ENCODE measurements at places on chromosomes 5 and 9. TPM values are rescaled to one million over a fixed set of nuclear protein-coding genes. Genes with fewer than 3 reads are reported as not detected.

The PTPRD gene
- total RNA-seq: 4.2 TPM

The NRG2 gene
- 4.4 TPM for total RNA-seq

- DNase-seq: no peak
- peak overlapping the region; percentile 77 for H3K27ac ChIP-seq
- H3K27me3 ChIP-seq: no peaks in the 10 kb centered on the region
- H3K4me3 ChIP-seq: no peak overlapping the region
Observed at GRCh38 chr5:756865-757345, 27.6 kb downstream of the ZDHHC11B start.

DNA sequence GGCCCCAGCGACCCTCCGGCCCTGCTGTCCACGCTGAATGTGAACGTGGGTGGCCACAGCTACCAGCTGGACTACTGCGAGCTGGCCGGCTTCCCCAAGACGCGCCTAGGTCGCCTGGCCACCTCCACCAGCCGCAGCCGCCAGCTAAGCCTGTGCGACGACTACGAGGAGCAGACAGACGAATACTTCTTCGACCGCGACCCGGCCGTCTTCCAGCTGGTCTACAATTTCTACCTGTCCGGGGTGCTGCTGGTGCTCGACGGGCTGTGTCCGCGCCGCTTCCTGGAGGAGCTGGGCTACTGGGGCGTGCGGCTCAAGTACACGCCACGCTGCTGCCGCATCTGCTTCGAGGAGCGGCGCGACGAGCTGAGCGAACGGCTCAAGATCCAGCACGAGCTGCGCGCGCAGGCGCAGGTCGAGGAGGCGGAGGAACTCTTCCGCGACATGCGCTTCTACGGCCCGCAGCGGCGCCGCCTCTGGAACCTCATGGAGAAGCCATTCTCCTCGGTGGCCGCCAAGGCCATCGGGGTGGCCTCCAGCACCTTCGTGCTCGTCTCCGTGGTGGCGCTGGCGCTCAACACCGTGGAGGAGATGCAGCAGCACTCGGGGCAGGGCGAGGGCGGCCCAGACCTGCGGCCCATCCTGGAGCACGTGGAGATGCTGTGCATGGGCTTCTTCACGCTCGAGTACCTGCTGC is 839 bp downstream of the KCNV2 start:
- no peak overlapping the region for H3K4me3 ChIP-seq
- H3K27me3 ChIP-seq: no peaks in the 10 kb centered on the region

DNA sequence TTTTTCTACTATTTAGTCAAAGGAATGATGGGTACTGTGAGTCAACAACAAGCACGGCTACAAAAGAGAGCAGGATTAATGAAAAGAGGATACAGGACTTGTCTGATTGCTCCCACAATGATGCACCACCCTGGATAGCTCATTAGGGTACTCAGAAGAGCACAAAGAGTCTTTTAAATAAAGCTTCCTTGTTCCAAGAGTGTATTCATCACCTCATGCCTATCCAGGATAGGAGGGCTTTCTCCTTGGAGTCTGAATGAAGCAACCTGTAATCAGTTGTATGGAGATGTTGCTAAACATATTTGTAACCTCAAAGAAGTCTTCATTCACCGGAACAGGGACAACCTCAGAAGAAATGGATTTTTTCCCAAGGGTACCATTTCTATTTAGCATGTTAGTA is 219.5 kb upstream of the TMEM161B start:
- no peaks in the 10 kb centered on the region for H3K27me3 ChIP-seq
- no peak overlapping the region for H3K27ac ChIP-seq
- H3K36me3 ChIP-seq: no peaks in the 10 kb centered on the region
- no peak for DNase-seq

The CER1 gene
- total RNA-seq: not detected

DNA sequence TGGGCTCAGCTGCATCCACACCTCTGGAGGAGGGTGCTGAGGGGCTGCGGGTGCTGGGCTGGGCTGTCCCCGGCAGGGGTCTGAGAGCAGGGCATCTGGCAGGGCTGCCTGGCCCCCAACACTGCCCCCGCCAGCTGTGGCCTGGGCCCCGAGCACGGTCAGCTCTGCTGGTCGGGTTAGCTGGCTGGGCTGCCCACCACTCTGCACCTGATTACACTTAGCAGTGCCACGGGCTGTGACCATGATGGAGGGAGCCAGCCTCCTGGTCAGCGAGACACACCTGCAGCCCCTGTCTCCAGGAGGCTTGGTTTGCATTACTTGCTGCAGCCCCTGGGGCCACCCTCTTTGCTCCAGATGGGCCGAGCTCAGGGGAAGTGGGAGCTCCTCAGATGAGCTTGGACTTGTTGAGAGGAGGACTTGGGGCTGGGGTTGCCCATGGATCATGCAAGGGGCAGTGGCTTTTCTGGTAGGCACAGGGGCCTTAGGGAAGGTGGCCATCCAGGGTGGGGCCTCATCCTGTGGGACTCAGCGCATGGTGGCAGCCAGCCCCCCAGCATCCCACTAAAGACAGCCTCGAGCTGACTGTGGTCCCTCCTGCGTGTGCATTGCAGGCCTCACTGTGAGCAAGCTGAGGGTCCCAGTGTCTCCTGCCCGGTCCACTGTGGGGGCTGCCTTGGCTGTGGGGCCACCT is 132.0 kb upstream of the FAM120A start:
- peaks cover 22% of the 10 kb centered on the region for H3K36me3 ChIP-seq
- no peak overlapping the region for H3K4me3 ChIP-seq
- no peaks in the 10 kb centered on the region for H3K27me3 ChIP-seq
- no peak overlapping the region for H3K27ac ChIP-seq
- DNase-seq: no peak

DNA sequence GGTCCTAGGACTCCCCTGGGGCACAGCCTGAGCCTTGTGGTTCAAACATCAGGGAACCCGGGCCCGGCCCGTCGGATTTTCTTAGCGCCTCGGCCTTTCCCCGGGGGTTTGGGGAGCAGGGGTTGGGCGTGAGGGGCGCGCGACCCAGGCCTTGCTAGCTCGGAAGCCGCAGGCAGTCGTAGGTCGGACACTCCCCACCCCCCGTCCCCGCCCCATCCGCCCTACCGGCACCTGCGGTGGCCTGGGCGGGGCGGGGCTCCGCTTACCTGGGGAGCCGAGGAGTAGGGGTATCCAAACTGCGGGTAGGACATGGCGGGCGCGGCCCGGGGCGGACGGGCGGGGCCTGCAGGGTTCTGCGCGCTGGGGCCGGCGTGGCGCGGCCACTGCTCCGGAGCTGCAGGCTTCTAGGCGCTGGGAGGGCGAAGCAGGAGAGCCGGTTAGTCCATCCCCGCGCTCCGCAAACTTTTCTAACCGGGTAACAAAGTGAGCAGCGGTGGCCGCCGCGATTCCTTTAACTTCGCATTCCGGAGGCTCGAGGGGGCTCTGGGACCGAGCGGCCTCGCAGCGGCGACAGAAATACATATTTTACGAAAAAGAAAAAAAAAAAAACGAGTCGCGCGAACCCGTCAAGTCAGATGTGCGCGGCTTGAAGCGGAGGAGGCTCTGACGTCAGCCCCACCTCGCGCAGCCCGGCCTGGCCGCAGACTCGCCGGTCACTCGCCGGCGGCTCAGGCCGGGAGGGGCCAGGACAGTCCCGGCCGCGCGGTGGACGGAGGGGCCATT is at the start of gene IRX4:
TSS of gene IRX4 (minus strand) at position 589 of the 783 bp plus-strand sequence. CDS start at position 311, 278 bp downstream.
- peak within 1 kb of the TSS; percentile 42 for H3K4me3 ChIP-seq
- peaks cover 23% of the 10 kb centered on the region for H3K4me1 ChIP-seq
- H3K36me3 ChIP-seq: no peaks in the 10 kb centered on the region
- H3K27ac ChIP-seq: no peak within 1 kb of the TSS
- no peak for DNase-seq
- peaks cover 100% of the 10 kb centered on the region for H3K27me3 ChIP-seq

- H3K27ac ChIP-seq: no peak overlapping the region
- no peak overlapping the region for H3K4me3 ChIP-seq
- no peak for DNase-seq
- H3K4me1 ChIP-seq: peaks cover 14% of the 10 kb centered on the region
- no peaks in the 10 kb centered on the region for H3K27me3 ChIP-seq
- H3K36me3 ChIP-seq: no peaks in the 10 kb centered on the region
Observed at GRCh38 chr5:138605254-138605972, 30.2 kb upstream of the HSPA9 start.

DNA sequence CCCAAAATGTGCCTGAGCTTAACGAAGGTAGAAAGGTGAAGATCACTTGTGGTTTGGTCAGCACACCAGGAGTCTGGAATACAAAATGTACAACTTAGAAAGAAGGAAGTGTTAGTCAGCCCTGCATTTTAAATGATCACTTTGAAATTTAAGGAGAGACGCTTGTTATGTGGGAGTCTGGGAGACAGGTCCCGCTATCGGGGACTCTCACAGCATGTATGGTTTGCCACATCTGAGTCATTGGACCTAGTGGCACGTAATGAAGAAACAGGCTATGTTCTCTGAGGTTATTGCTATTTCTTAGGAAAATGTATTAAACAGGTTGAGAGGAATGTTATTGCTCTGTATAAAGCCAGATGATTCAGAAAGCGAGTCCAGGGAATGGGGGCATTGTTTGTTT is 2362.5 kb upstream of the WWC1 start:
- H3K4me3 ChIP-seq: no peak overlapping the region
- no peak for DNase-seq

GRCh38 chr5:131068893-131069643 is 96.0 kb downstream of the HINT1 start:
- DNase-seq: no peak
- H3K36me3 ChIP-seq: no peaks in the 10 kb centered on the region

DNA sequence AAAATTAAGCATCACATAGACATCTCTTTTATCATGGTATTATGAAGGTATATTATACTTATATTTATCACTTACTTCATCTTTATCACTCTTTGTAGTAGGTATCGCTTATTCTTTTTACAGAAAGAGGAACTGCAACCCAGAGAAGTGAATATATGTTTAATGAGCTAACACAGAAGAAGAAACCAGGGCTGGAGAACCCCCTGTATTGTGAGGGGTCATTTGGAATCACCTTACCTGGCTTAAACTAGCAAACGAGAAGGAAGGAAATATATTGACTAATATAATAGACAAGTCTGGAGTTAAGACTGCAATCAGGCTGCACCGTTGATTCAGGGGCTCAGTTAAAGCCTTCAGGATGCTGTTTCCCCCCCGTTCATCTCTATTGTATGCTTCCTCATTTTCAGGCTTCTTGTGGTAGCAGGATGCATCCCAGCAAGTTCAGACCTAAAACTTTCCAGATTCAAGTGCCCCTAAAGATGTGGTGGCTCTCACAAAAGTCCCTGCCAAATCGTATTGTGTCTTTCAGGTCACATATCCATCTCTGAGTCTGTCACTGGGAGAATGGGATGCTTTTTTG is 146.4 kb downstream of the GCNT1 start:
- peaks cover 19% of the 10 kb centered on the region for H3K4me1 ChIP-seq
- H3K4me3 ChIP-seq: no peak overlapping the region
- DNase-seq: no peak
- H3K36me3 ChIP-seq: no peaks in the 10 kb centered on the region

The GNG10 gene
- 83.1 TPM for total RNA-seq

The SKP1 gene
- 325 TPM for total RNA-seq

GRCh38 chr5:74199005-74199404 is 441.5 kb downstream of the ENC1 start:
- no peak for DNase-seq
- no peaks in the 10 kb centered on the region for H3K36me3 ChIP-seq
- peaks cover 7% of the 10 kb centered on the region for H3K4me1 ChIP-seq

GRCh38 chr5:84478603-84479002 is 93.9 kb upstream of the EDIL3 start:
- no peak for DNase-seq
- H3K4me3 ChIP-seq: no peak overlapping the region
- H3K4me1 ChIP-seq: no peaks in the 10 kb centered on the region
- no peak overlapping the region for H3K27ac ChIP-seq
- H3K27me3 ChIP-seq: no peaks in the 10 kb centered on the region

DNA sequence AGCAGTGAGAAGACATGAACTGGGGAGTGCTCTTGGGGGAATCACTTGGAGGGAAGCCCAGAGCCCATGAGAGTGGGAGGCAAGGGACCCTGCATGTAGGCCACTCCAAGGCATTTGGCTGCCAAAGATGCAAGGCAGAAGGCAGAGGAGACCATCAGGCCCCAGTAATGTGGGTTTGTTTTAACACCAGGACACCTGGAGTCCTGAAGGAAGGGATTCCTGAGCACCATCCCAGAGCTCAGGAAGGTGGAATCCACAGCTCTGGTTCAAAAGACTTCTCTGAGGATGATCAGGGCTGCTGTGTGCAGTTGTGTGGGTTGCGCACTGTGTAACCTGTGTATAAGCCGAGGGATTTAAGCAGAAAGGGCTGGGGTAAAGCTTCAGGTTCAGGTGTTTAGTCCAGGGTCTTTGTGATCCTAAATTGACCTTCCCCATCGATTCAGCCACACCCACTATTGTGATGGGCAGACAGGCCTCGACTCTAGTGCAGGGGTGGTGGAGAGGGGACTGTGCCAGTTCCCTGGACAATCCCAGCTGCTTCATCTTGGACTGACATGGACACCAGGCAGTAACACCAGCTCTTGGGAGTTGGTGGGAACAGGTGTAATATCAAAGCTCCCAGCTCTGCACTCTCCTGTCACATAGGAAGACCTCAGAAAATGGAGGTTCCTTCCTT is 11.0 kb downstream of the B4GALT7 start:
- no peaks in the 10 kb centered on the region for H3K27me3 ChIP-seq
- no peak overlapping the region for H3K4me3 ChIP-seq
- no peak overlapping the region for H3K27ac ChIP-seq
- H3K4me1 ChIP-seq: peaks cover 13% of the 10 kb centered on the region

The RNF180 gene
- 22.4 TPM for total RNA-seq

The SPATA31A3 gene
- not detected for total RNA-seq

- H3K27me3 ChIP-seq: no peaks in the 10 kb centered on the region
- no peaks in the 10 kb centered on the region for H3K4me1 ChIP-seq
- no peak overlapping the region for H3K4me3 ChIP-seq
- no peak overlapping the region for H3K27ac ChIP-seq
Observed at GRCh38 chr5:96829297-96829696, 21.6 kb upstream of the ERAP1 start.

DNA sequence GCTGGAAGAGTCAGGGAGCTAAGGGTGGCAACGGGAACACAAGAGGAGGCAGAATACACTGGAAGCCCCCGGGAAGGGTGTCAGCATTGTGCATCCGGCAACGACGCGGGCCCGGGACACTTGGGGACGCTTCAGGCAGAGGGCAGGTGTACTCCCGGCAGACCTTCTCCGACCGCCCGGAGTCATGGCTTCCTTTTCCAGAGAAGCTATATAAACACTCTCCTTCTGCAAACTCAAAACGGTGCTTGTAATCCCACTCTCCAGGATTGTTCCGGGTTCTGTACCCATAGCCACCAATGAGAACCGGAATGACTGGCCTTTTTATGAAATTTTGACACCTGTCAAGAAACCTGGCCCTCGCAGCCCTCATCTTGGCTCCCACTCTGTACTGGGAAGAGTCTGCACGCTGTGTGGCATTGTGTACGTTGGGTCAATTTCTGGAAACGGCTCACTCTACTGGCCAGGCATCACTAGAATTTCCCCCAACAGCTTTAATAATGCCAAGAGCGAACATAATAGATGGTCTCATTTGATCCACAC is 462 bp upstream of the MCC start:
- H3K27ac ChIP-seq: peak overlapping the region; percentile 59
- no peaks in the 10 kb centered on the region for H3K36me3 ChIP-seq
- peaks cover 21% of the 10 kb centered on the region for H3K27me3 ChIP-seq
- peak overlapping the region; percentile 69 for H3K4me3 ChIP-seq

The CLK4 gene
- 17.1 TPM for total RNA-seq

The SPAAR gene
- 5.7 TPM for total RNA-seq
